ENCODE measurements at places on chromosomes 2 and 18. TPM values are rescaled to one million over a fixed set of nuclear protein-coding genes. Genes with fewer than 3 reads are reported as not detected.

TXNDC2 gene
- under 0.01 TPM for total RNA-seq

EGR4 gene
- not detected for total RNA-seq

ASAP2 gene
- 5.9 TPM for total RNA-seq

MERTK gene
- total RNA-seq = 9.0 TPM
